ENCODE measurements at places on chromosomes 6 and 20. TPM values are rescaled to one million over a fixed set of nuclear protein-coding genes. Genes with fewer than 3 reads are reported as not detected.

RPS21 gene
- total RNA-seq = 1,460 TPM

GRCh38 chr20:62977613-62978560 is 25.4 kb downstream of the SLC17A9 start:
- DNase-seq = no peak

- no peak for DNase-seq
Measured at GRCh38 chr6:14051355-14051754, 66.2 kb upstream of the CD83 start.

OPRL1 gene
- total RNA-seq = 4.1 TPM

DNA sequence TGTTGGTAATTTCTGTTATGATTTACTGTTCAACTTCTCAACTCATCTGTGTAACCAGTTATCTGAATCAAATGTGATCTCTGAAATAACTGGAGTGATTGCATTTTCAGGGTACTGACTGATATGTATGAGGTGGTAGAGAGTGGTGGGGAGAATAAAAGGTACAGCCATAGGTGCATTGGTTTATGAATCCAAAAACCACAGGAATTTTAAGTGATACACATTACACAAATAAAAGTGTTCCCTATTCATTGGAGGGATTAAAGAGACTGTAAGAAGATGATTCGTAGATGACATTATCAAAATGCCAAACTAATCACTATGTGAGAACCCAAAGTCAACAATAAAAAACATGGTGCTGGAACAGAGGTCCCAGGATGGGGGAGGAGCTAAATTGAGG is 158.7 kb upstream of the RSPO3 start:
- no peak for DNase-seq

DNA sequence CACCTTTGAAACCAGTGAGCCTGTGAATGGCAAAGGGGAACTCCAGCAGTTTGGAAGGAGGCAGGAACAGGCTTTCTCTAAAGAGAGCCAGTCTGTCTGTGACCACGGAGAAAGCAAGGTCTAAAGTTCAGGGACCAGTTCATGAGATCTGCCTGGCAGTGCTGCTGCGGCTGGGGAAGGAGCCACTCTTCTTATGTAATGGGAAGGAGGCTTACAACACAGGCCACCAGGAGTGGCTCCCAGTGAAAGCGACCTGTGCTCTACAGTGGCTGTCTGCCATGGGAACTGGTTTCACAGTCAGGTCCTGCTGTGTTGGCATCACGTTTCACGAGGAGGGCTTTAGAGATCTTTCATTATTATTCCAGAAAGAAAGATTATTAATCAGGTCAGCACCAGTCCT is 291.9 kb upstream of the PRDM1 start:
- peak; percentile 68 for DNase-seq

RHAG gene
- total RNA-seq = not detected

DNA sequence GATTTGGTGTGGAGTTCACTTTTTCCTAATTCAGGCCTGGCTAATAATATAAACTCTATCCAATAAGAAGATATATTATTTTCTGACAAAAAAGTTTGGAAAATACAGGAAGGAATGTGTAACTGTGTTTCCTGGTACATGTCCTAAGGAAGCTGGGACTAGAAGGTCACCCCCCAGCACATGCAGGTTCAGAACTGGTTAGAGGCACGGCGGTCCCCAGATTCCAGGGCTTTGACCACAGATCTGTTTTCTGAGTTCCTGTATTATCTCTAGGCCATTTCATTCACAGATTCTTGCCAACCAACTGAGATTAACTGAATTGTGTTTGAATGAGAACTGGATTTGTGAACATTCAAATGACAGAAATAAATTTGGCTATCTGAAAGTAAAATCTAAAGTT is 94.5 kb downstream of the TULP4 start:
- no peak for DNase-seq

All from endodermal cell (in vitro differentiated cells).